ENCODE measurements at places on chromosomes 3 and 15. TPM values are rescaled to one million over a fixed set of nuclear protein-coding genes. Genes with fewer than 3 reads are reported as not detected.

Gene ARHGAP31
- total RNA-seq = 8.9 TPM

Gene KNG1
- 1.2 TPM for total RNA-seq

Gene CCR3
- total RNA-seq = not detected

Gene STRA6
- not detected for total RNA-seq

Gene GNB4
- total RNA-seq = 3.1 TPM

Gene MKRN2OS
- total RNA-seq = 6.1 TPM

Gene CAMK2N2
- total RNA-seq = not detected

Gene CPOX
- total RNA-seq = 31.7 TPM

Gene SRGAP3
- 5.7 TPM for total RNA-seq

Gene PCOLCE2
- total RNA-seq = 1.0 TPM
